ENCODE measurements at places on chromosomes 5 and 9. TPM values are rescaled to one million over a fixed set of nuclear protein-coding genes. Genes with fewer than 3 reads are reported as not detected.

DNA sequence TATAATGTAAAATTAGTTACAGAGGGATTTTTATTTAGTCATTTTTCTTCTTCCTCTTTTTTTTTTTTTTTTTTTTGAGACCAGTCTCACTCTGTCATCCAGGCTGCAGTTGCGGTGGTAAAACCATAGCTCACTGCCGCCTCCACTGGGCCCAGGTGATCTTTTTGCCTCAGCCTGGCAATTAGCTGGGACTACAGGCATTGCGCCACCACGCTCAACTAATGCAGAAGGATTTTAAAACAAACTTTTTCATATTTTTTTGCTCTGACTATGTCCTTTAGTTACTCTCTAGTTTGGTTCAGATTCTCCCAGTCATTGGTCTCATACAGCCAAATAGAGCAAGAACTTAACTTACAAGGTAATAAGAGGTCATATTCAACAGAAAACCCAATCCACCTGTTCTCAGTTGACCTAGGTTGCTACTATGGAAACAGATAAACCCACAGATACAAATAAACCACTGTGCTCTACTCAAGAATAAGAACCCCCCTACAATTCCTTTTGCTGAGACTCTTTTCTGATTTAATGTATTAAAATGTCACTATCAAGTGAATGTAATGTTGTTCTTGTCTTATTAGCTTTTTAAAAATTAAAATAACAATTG is 50.1 kb upstream of the TTC39B start:
- no peaks in the 10 kb centered on the region for H3K4me1 ChIP-seq
- no peak overlapping the region for H3K27ac ChIP-seq
- DNase-seq = no peak
- H3K4me3 ChIP-seq = no peak overlapping the region

- H3K4me1 ChIP-seq = no peaks in the 10 kb centered on the region
- no peak for DNase-seq
- H3K27ac ChIP-seq = no peak overlapping the region
- H3K27me3 ChIP-seq = no peaks in the 10 kb centered on the region
- no peaks in the 10 kb centered on the region for H3K36me3 ChIP-seq
Measured at GRCh38 chr5:40599676-40600075, 80.0 kb upstream of the PTGER4 start.

DNA sequence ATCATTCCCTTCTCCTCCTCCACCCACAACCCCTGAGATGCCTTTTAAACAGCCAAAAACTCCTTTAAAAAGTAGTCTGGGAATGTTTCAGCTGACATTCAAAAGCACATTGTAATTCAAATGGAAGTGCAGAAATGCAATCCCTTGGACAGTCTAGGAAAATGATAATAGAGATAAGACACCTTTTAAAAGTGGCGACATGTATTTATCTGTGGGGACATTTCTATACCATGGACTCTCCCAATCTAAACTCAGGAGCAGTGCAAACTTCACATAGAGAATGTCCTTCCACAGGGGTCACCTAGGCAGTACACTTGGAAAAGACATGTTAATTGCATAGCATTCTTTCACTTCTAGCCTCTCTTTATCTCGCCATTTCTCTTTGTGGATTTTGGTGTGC is 33.0 kb downstream of the TRIM32 start:
- no peak overlapping the region for H3K27ac ChIP-seq
- no peak for DNase-seq
- no peak overlapping the region for H3K4me3 ChIP-seq

The CAPSL gene
- not detected for total RNA-seq

- DNase-seq = no peak
- H3K27me3 ChIP-seq = no peaks in the 10 kb centered on the region
- H3K4me3 ChIP-seq = no peak overlapping the region
- no peaks in the 10 kb centered on the region for H3K4me1 ChIP-seq
- no peak overlapping the region for H3K27ac ChIP-seq
Measured at GRCh38 chr5:38426490-38426889, 130.0 kb downstream of the LIFR start.

DNA sequence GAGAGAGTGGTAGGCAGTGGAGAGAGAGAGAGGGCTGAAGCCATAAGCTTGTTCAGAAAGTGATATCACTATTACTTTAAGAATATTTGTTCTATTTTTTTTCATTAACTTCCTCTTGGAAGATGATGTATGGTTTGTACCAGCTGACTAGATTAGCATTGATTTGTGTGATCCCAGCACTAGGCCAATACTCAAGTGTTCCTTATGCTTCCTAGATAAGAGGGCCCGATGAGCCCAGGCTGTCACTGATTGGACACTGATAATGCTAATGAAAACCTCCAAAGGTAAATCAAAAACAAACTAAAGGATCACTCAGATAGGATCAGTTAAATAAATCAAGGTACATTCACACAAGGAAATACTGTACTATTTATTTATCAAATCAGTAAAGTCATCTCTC is 52.7 kb upstream of the OTULINL start:
- DNase-seq = no peak
- no peak overlapping the region for H3K4me3 ChIP-seq
- H3K27ac ChIP-seq = no peak overlapping the region
- H3K4me1 ChIP-seq = no peaks in the 10 kb centered on the region
- H3K36me3 ChIP-seq = no peaks in the 10 kb centered on the region
- H3K27me3 ChIP-seq = no peaks in the 10 kb centered on the region

The LCP2 gene
- 25.5 TPM for total RNA-seq

The UBE2D2 gene
- total RNA-seq = 57.5 TPM

DNA sequence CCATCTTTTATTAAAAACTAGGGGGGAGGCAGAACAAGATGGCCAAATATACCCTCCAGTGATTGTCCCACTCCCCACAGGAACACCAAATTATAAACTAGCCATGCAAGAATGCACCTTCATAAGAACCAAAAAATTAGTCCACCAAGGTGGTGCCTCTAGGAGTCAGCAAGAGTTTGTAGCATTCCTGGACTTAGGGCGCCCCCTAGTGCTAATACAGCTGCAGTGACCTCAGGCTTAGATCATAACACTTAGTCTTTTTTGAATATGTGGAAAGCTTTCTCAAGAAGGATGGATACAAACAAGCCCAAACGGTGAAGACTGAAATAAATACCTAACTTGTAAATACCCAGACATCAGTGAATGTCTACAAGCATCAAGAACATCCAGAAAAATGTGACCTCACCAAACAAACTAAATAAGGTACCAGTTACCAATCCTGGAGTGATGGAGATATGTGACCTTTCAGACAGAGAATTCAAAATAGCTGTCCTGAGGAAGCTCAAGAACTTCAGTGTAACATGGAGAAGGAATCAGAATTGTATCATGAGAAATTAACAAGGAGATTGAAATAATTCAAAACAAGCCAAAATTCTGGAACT is 19.3 kb downstream of the PPIP5K2 start:
- no peak overlapping the region for H3K4me3 ChIP-seq
- no peak for DNase-seq
- no peaks in the 10 kb centered on the region for H3K4me1 ChIP-seq
- H3K36me3 ChIP-seq = peaks cover 8% of the 10 kb centered on the region
- no peak overlapping the region for H3K27ac ChIP-seq
- no peaks in the 10 kb centered on the region for H3K27me3 ChIP-seq

GRCh38 chr9:132575811-132576210 is 6.6 kb upstream of the BARHL1 start:
- peaks cover 20% of the 10 kb centered on the region for H3K27me3 ChIP-seq
- H3K4me3 ChIP-seq = no peak overlapping the region
- DNase-seq = no peak
- H3K36me3 ChIP-seq = no peaks in the 10 kb centered on the region

The ACSL6 gene
- total RNA-seq = 0.49 TPM

The STPG3 gene
- not detected for total RNA-seq

- H3K4me3 ChIP-seq = peak overlapping the region; percentile 67
- H3K4me1 ChIP-seq = peaks cover 60% of the 10 kb centered on the region
- H3K27me3 ChIP-seq = no peaks in the 10 kb centered on the region
- no peaks in the 10 kb centered on the region for H3K36me3 ChIP-seq
- DNase-seq = no peak
Measured at GRCh38 chr9:130445268-130445983, 665 bp downstream of the ASS1 start.

The SLC46A2 gene
- total RNA-seq = not detected

GRCh38 chr5:129445379-129445778 is 14.7 kb upstream of the ADAMTS19 start:
- no peak overlapping the region for H3K4me3 ChIP-seq
- H3K27ac ChIP-seq = no peak overlapping the region
- H3K27me3 ChIP-seq = no peaks in the 10 kb centered on the region
- DNase-seq = no peak

All from vagina (tissue), 2 donors.